ENCODE measurements at places on chromosomes 4 and X.

DNA sequence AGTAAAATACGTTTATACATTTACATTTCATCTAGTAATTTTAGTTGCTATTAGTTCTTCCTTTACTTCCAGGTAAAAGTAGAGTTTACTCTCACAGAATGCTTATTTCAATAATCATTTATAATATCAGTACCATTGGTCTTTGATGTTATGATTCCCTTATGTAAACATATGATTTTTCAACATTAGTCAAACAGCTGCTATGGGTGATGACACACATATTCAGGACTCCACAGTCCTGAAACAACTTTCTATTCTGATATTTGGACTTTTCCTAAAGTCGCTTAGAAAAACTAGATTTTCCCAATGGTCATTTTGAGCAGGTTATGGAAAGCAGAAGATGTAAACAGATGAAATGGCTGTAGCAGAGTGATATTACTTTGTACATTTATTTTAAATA is 369.8 kb downstream of the UNC5C start:
- no peak for DNase-seq

DNA sequence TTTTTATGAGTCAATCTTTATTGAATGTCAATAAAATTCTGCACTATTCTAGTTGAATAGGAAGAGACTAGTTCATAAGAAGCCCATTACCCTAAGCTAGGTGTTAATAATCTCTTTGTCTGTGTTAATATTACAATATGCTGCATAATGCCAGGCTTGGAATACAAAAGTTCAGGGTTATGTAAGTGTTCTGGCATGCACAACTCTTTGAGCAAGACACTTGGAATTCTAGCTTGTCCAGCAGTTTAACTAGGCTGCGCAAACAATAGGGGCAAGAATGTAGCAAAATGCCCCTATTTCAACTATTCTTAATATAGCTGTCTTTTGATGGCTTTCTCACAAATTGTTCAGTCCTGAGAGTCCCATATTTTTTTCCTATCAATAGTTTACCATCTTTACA is 31.3 kb upstream of the ETNPPL start:
- DNase-seq = no peak

DNA sequence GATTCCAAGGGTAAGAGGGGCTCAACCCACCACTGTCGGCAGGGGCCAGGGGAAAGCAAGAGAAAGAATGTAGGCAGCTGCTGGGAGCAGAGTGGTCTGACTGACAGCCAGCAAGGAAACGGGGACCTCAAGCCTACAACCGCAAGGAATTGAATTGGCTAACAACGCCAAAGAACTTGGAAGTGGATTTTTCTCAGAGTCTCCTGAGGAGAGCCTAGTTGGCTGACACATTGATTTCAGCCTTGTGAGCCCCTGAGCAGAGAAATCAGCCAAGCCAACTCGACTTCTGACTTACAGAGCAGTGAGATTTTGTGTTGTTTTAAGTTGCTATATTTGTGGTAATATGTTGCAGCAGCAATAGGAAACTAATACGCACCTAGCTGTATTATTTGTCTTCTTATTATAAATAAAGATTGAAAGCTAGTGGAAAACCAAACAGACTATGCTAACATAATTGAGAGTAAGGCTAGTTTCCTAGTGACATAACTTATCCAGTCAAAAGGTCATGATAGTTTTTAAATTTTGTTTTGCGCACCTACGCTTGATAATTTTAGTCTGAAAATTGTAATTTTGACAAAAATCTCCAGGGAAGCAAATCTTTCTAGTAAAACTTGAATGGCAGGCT is 145.8 kb upstream of the HCCS start:
- no peak for DNase-seq

DNA sequence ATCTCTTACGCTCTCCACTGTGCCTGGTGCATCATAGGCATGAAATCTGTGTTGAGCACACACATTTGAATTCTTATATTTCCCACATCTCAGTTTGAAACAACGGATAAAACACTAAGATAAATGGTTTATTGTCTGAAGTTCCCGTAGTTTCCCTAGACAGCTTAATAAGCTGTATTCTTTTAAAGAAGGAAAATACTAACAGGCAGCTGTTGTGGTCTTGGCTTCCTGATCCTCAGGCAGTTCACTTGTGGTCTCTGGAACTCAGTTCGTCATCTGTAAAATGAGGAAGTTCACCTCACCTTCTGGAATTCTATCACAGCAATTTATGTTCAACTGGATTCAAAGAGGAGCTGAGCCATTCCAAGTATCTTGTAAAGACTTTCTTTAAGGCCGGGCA is 1805.6 kb upstream of the TENM3 start:
- no peak for DNase-seq

GRCh38 chr4:94668724-94669123 is 89.0 kb upstream of the BMPR1B start:
- DNase-seq = no peak

DNA sequence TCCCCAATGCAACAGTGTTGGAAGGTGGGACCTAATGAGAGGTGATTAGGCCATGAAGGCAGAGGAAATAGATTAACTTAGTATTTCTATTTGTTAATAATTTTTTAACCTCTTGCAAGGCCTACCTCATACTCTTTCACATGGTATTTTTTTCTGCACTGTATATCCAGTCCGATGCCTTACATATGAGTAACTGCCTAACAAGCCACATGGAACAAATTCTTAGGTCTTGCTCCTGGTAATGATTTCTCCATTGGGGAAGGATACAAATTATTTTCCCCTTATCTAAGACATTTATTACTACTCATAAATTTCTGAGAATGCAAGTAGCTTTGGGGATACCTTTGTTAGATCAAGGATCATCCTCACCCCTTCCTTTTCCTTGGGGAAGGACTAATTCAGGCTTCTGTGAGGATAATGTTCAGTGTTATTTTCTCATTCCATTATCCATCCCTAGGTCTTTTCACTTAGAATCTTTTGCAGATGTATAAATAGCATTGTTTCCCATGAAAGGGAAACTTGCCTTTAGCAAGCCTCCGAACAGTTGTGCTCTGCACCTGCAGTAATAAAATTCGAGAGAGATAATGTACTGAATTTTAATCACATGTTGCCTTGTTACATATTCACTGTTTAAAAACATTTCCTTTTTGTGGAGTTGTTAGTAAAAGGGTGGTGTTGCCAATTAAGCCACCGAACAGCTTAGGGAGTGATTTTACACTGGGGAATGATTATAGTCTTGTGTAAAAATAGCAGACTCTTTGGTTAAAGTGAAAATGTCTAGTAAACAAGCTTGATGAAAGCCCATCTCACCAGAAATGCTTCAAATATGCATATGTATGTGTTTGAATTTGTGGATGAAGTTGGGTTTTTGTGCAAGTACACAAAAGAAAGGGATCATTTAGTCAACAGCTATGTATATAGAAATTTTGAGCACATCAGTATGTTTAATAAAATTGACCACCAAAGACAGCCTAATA is 89.9 kb downstream of the CFAP299 start:
- DNase-seq = no peak

GRCh38 chr4:57943682-57944081 is 833.5 kb upstream of the IGFBP7 start:
- no peak for DNase-seq

DNA sequence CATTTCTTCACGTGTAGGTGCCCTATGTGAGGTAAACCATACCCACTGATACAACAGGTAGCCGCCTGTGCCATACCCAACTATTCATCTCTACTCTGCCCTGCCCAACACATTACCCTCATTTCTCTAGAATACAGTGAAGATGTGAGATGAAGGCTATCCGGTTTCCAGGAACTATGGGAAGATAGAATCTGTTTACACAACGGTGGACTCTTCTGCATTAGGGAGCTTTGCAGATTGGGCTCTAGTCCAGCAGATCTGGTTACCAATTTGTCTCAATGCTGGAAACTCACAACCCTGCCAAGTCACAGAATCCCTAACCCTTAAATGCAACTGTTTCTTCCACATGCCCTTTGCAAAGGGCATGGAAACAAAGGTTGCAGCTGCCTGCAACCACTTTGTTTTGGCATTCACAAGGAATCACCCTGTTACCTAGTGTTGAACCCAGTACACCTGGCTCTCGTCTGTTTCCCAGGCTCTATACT is 6.4 kb upstream of the SLAIN2 start:
- DNase-seq = no peak

DNA sequence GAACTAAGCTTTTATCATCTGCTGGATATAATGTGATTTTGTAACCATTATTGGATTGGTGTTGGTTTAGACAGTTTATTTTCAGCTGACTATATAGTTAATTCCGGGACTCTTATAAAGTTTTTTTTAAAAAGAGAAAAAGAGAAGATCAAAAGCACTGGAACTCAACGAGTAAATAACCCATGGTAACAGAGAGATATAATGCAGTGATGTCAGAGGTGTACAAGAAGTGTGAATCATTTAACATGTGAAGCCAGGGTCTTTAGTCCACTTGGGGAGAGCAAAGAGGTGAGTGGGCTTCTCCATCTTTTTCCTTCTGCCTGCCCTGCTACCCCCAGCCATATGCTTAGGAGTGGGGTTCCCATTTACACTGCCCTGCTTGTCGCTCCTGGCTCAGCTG is 3.2 kb downstream of the TMEM165 start:
- DNase-seq = no peak

DNA sequence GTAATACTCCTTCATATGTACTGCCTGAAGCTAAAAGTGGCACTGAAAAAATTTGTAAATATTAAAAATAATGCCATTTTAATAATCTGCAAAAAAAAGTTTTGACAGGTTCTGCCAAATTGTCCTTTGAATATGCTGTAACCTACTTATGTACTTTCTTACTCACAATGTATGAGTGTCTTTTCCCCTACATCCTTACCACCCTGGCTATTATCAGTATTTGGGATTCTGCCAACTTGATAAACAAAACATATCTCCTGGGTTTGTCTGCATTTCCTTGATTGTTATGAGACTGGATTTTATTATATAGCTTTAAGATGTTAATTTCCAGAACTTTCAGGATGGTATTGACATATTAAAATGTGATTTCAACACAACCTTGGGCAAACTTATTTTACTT is 187.9 kb downstream of the CHM start:
- no peak for DNase-seq

GRCh38 chr4:164937576-164938270 is 39.7 kb downstream of the TRIM61 start:
- no peak for DNase-seq

- DNase-seq = no peak
Observed at GRCh38 chrX:19824603-19825002, 62.8 kb downstream of the SH3KBP1 start.

All from AG09309 (cell line).